ENCODE measurements at places on chromosomes 13 and 19.

DNA sequence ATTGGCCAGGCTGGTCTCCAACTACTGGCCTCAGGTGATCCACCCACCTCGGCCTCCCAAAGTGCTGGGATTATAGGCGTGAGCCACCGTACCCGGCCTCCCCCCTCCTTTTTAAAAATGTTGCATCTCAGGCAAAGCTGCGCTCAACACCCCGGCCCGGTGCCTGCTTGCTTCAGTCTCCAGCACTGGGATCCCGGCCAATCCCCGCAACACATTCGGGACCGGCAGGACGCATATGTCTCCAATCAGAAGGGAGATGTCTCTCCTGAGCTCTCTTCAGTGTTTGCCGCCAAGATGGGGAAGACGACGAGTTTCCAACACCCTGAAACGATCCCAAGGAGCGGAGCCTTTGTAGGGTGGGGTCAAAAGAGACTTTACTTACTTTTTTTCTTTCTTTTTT is 16.1 kb downstream of the GNG7 start:
- no peak for DNase-seq

DNA sequence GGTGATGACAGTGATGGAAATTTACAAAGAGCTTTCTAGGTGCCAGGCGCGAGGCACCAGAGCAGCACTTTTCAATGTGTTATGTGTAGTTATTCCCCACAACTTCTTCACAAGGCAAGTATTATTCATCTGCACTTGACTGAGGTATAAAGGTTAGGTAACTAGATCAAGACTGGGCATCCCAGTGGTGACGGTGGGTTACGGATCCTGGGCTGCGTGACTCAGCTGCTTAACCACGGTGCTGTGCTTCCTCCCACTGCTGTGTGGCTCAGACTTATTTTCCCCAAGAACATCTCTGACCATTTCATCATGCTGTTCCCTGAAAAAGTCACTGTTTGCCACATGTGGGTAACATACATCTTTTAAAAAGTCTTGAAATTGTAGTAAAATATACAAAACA is 19.3 kb downstream of the EDDM13 start:
- DNase-seq = no peak

GRCh38 chr13:73299787-73300186 is 241.0 kb downstream of the KLF5 start:
- DNase-seq = no peak

DNA sequence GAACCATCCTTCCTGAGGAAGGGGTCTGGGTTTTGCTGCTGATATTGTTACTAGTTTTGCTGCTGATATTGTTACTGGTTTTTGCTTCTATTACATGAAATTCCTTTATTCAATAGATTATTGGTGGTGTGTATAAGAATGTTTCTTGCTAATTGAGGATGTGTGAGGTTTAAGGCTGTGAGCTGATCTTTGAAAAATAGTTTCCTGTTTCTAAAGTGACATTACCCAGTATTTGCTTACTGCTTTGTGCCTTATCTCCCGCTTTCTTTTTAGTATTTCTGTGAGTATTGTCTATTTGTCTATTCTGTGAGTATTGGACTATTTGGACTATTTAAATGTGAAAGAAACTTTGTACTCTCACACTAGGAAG is 38.2 kb upstream of the C1QTNF9 start:
- DNase-seq = no peak

GRCh38 chr13:102487330-102487729 is 85.5 kb upstream of the FGF14 start:
- no peak for DNase-seq

DNA sequence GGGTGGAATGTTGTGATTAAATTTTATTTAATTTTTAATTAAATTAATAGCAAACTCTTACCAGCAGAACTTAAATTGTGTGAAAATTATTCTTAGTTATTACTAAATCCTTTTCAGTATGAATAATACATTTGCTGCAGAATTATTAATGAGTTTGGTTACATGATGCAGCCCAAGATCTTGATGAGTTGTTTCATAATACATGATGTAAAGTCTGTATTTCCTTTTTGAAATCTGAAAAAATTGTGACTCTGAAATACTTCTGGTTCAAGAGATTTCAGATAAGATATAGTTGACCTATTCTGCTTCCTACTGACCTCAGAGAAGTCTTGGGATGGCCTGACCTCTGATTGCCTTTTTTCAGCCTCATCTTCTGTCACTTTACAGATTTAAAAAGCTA is 11.1 kb downstream of the SAE1 start:
- DNase-seq = no peak

DNA sequence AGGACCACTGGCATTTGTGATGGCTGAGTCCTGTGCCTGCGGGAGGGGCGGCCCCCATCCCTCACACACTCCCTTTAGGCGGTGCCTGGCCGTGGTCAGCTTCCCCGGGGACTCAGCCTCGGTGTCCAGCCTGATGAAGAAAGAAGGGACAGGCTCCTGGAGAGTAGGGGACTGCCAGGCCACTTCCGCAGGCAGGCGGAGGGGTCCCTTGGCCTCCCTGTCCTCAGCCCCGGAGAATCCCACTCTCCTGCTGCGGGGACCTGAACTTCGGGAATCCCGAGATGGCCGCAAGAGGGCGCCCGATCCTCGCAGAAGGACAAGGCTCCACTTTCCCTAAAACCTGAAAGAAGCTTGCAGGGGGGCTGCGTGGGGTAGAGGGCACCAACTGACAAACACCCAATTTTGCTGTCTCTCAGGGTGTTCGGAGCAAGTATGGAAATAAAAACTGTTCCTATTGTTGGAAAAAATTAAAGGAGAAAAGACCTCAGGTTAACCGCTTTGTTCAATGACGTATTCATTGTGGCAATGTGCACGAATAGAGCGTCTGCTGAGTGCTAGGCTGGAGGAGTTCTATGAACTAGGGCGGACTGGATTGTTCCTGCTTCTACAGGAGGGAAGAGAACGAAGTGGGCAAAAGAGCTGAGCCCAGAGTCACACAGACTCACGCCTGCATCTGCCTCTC is 297.3 kb downstream of the ZNF536 start:
- DNase-seq = peak; percentile 72

- DNase-seq = no peak
Measured at GRCh38 chr19:42512130-42512636, 16.1 kb downstream of the CEACAM1 start.

GRCh38 chr13:77339408-77339807 is 12.5 kb upstream of the MYCBP2 start:
- no peak for DNase-seq

- DNase-seq = no peak
Measured at GRCh38 chr19:58275564-58275963, 3.2 kb upstream of the ZNF8 start.

DNA sequence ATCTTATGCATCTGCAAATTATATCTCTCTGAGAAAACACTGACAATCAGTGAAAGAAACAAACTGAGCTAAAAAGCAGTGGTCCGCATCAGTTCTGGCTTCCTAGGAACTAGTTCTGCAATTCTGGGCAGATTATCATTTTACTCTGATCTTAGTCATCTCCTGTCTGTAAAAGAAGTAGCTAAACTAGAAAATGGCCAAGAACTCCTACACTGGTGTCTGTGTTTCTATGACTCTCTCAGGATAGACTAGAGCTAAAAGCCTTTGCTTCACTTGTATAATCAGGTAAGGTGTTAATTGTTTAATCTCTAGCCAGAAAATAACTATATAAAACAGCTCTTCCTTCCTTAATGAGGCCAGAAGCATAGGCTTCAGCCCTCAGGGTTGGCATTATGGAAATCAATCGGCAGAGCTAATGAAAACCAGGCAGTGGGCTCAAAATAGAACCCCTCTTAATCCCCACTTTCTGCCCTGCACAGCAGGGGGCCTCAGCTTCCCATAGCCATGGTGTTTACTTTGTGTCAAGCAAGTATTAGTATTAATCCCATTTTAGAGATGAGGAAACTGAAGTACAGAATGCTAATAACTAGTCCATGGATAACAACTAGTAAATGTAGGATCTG is 459.2 kb downstream of the FGF14 start:
- no peak for DNase-seq

DNA sequence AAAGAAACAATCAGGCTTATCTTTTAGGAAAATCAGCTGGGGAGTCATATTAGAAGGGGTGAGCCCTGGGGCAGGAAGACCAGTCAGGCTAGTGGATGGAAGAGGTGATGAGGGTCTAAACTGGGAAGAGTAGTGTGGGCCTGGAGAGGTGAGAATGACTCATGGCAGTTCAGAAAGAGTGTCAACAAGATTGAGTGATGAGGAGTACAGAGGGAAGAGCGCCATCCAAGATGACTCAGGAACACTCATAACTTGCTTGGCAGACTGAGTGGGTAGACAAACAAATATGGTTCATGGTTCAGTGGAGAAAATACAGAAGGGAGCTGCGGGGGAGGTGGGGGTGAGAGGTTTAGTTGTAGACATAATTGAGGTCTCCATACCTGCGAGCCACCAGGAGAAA is 17.3 kb upstream of the CLDN10 start:
- DNase-seq = no peak

- DNase-seq = no peak
Measured at GRCh38 chr19:48817585-48818124, 6.8 kb upstream of the BCAT2 start.

- no peak for DNase-seq
Measured at GRCh38 chr19:31903979-31904378, 441.4 kb upstream of the ZNF507 start.

DNA sequence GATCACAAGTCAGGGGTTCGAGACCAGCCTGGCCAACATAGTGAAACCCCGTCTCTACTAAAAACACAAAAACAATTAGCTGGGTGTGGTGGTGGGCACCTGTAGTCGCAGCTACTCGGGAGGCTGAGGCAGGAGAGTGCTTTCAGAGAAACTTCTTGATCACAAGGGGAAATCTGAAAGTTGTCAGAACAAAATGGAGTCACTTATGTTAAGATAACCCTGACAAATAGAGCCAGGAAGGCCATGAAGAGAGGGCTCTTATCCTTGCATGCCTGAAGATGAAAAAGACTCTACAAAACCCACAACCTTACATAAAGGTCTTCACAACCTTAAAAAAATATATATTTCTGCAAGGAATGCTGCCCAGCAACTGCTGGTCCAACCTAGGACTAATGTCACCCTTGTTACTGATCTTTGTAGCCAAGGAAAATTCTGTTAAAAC is 1.2 kb downstream of the CARD8 start:
- no peak for DNase-seq

DNA sequence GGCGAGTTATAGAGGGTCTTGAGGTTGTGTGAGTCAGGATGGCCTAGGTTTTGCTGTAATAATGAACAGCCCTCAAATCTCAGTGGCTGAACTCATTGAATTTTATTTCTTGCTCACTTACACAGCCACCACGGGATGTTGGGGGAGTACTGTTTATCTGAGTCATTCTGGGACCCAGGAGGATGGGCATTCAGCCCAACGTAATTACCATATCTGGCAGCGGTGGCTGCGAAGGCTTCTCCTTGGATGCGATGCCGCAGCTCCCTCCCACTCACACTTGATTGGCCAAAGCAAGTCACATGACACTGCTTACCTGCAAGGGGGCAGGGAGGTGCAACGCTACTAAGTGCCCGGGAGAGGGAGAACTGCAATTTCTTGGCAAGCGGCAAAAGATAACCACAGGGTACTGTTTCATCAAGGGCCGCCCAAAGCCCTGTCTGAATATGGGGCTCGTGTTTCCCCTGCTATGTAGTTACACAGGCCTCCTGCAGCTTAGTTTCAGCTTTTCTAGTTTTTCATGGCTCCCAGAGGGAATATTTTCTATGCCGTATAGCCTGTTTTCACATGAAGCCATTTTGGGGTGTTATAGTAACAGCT is 19.9 kb downstream of the ZSWIM9 start:
- no peak for DNase-seq

DNA sequence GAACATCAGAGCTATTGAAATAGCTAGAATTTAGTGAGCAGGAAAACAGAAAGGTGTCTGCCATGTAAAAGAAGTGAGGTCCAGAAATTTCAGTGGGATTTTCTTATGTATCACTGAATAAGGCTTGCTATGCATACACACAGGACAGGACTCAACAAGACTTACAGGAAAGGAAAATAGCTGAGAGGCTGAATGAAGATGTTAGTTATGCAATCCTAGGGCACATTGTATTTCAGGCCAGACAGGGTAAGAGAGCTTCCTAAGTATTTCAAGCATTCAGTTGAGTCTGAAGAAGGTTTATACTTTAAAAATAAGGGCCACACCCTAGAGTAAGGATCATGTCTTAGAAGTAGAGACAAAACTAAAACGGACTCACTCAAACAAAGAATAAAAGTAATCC is 419.9 kb upstream of the PRR20A start:
- no peak for DNase-seq

DNA sequence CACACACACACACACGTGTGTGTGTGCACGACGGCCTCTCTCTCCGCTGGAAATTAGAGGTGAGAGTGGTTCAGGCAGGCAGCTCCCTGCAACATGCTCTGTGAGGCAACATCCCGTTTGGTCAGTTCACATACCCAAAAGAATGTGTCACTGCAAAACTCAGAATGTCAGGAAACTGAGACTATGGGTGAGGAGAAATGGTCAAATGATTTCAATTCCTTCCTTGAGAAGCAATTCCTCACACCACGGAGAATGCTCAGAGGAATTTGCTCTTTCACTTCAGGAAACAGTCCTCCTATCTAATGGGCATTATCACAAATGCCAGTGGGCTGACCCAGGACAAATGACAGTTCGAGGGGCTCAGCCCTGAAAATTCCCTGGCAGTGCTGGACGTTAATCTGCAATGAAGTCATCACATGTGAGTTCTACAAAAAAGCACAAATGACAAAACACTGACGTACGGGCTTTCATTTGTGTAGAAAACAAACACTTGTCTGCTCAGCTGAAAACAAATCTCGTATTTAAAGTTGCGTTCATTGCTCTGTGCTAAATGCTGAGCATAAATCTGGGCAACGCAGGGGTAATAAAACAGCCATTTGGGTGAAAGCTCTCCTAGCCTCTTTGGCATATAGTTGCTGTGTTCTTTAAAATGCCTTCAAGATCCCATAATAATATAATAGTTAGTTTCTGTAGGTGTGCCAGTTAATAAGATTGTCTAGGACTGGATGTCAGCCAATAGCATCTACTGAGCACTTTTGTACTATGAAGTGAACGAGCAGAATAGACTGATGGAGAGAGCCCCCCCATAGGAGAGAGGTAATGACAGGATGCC is 18.6 kb upstream of the LATS2 start:
- no peak for DNase-seq

GRCh38 chr19:9058905-9059667 is 27.8 kb upstream of the OR1M1 start:
- no peak for DNase-seq

DNA sequence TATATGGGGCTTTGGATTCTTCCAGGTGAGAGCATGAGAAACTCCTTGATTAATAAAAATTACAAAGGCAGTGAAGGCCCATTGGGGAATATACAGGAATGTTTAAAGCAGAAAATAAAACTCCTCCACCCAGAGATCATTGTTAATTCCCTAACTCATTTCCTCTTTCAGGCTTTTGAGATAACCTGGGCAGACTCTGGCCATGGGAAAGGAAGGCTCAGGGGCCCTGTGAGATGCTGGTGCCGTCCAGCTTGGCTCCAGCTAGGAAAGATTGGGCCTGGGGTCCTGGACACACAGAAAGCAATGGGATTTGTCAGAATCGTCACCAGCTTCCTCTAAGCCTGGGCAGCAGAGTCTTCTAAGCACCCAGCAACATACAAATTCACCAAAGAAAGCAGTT is 36.8 kb upstream of the SPATA13 start:
- DNase-seq = no peak

Data from right lobe of liver (tissue), 6 donors.